ENCODE measurements at places on chromosomes 2 and 18.

- DNase-seq = no peak
Observed at GRCh38 chr2:134712299-134712698, 6.5 kb downstream of the TMEM163 start.

DNA sequence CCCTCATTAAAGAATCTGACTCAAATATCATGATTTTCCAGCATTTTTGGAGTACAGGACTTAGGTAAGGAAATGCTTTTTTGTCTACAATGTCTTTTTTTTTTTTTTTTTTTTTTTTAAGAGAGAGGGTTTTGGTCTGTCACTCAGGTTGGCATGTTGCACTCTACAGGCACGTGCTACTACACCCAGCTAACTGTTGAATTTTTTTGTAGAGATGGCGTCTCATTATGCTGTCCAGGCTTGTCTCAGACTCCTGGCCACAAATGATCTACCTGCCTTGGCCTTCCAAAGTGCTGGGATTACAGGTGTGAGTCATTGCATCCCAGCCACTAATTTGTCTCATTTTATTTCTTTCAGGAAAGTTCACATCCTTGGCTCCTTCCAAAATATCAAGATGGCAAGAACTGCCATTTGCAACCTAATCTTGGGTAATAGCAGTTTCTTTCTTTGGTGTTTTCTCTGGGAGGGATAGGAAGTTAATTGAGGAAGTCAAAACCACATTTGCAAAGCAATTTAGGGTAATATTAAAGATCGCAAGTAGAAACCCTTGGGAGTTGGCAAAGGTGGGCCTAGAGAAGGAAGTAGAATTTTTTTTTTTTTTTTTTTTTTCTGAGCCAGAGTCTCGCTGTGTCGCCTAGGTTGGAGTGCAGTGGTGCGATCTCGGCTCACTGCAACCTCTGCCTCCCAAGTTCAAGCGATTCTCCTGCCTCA lies 15.5 kb downstream of the PNO1 start:
- no peak for DNase-seq

GRCh38 chr2:134973241-134974138 lies 54.9 kb downstream of the CCNT2 start:
- DNase-seq = no peak

DNA sequence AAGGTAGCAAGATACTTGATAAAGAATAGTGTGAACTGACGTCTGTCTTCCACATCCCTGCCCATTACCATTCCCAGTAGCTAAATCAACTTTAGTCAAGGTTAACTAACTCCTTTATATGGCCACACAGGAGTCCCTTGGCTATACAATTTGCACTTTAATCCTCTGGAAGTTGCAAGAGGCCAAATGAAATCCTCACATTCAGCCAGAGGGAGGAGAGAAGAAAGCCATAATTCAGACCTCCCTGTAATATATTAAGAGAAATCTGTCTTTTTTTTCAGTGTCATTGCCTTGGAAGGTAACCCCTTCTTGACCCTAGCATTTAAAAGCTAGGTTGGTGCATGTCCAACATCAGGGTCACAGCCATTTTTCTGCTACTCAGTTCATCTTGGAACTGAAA lies 317.8 kb downstream of the NRXN1 start:
- DNase-seq = no peak

GRCh38 chr2:20633794-20634506 lies 16.9 kb downstream of the HS1BP3 start:
- DNase-seq = no peak

DNA sequence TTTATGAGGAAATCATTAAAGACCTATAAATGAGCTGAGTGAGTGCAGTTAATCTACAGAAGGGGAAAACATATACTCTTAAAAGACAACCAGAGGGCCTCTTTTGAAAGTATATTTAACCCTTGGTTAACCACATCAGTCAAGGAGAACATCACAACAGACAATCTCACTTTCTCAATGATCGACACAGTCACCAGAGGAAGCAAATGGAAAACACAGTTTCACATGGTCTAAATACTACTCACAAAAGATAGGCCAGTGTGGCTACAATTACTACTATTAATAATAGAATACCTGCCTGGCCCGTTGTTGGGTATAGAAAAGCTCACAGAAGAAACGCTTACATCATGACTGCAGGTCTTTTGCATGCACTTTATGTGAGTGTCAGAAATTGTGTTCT lies 426.2 kb downstream of the NCKAP5 start:
- no peak for DNase-seq

DNA sequence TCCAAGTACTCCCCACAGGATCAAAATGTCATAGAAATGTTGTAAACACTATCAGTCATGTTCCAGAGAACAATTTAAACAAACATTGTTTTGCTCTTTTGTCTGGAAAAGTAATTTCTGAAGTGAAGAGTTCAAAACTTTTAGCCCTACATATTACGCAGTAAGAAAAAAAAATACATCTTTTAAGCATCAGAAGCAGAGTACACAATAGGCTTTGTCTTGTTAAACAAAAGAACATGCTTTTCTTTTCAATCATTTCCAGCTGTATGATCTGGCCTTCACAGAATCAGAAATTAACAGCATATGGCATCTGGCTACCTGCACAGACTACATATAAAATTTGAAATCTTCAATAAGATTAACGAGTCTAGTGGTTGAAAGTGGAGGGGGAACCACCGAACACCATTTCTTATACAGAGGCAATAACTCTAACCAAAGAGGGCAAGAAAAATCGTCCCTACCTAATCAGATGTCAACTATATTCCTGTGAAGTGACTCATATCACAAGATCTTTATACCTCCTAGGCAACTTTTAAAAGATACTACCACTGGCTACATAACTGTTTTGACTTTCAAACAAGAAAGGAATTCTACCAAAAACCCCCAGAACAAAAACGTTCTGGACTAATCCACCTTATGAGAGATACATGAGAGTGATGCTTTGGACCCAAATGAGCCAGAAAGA lies 149.3 kb downstream of the EXOC6B start:
- no peak for DNase-seq

DNA sequence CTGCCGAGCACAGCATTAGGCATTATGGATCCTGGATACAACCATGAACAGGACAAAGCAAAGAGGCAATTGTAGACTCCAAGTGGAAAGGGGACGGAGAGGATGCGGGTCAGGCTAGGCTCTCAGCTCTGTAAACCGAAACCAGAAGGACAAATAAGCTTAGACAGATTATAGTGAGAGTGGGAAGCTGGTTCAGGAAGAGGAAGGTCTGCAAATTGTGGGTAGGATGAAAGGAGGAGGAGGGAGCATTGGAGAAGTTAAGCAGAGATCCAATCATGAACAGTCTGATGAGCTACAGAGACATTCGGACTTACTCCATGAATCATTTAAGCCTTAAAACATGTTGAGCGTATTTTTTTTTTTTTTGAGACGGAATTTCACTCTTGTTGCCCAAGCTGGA lies 3.0 kb downstream of the MSH6 start:
- no peak for DNase-seq

GRCh38 chr2:224807153-224807964 lies 91.2 kb upstream of the CCDC195 start:
- no peak for DNase-seq

- DNase-seq = no peak
Observed at GRCh38 chr18:73827801-73828200, 319.8 kb downstream of the FBXO15 start.

DNA sequence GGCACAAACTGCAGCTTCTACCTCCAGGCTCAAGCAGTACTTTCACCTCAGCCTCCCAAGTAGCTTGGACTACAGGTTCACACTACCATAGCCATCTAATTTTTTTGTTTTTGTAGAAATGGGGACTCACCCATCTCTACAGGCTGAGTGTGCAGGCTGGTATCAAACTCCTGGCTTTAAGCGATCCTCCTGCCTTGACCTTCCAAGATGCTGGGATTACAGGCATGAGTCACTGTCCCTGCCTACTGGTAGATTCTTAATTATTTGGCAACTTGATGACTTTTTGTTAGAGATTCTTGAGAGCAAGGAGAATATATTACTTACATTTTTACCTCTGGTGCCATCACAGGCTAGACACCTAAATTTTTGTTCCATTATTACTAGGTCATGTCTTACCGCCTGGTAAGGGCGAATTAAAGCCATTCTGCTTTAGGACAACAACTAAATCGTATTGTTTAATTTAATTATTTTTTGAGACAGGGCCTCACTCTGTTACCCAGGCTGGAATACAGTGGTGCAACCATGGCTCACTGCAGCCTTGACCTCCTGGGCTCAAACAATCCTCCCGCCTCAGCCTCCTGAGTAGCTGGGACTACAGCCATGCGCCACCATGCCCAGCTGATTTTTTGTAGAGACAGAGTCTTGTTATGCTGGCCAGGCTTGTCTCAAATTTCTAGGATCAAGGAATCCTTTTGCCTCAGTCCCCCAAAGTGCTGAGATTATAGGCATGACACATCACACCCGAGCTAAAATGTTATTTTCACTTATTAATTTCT lies 15.7 kb downstream of the DYNC1I2 start:
- DNase-seq = no peak

DNA sequence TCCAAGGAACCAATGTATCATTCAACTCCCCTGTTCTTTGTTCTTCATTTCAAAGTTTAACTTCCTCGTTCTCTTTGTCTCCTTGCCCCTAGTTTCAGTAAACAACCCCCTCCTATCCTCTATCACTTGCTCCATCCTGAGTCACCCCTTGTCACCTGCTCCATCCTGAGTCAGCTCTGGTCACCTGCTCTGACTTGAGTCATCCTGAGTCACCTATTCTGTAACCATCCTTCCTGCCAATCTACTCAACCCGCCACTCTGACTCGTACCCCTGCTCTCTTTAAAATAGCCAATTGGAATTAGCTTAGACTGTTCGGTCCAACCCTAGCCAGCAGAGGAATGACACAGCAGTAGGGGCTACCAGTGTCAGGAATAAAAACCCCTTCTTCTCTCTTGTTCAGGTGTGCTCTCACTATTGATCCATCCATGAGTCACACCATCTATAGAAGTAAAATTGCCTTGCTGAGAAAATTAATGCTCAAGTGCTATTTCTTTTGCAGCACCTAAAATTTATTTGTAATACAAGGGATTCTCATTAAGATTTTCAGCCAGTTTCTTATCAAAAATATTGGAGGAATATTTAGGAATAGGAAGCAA lies 326.8 kb downstream of the AKAIN1 start:
- no peak for DNase-seq

GRCh38 chr2:58911877-58912276 lies 670.8 kb upstream of the FANCL start:
- no peak for DNase-seq

GRCh38 chr2:117086943-117087250 lies 727.6 kb upstream of the DDX18 start:
- no peak for DNase-seq

- no peak for DNase-seq
Observed at GRCh38 chr2:201985728-201986462, 47.8 kb upstream of the FZD7 start.

GRCh38 chr2:144208924-144209323 lies 311.0 kb downstream of the ZEB2 start:
- no peak for DNase-seq

DNA sequence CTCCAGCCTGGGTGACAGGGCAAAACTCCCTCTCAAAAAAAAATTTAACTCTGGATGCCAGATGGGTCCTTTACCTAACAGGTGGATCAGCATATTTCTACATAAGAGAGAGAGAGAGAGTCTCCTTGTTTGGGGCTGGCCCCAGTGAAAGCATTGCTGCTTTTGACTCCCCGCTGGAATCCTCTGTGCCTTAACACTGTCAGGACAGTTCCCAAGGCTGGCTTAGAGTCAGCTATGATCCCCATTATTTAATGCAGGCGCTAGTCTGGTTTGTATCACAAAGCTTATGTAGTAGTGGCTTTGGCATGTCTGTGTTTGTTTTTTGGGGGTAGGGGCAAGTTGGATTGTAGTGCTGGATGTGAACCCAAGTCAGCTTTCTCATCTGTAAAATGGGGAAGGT lies 9.4 kb downstream of the INPP4A start:
- DNase-seq = no peak

- peak; percentile 67 for DNase-seq
Observed at GRCh38 chr18:12946549-12947284, 1.1 kb upstream of the SEH1L start.

GRCh38 chr2:2739231-2739795 lies 408.2 kb upstream of the MYT1L start:
- DNase-seq = no peak

GRCh38 chr2:176685908-176686307 lies 416.7 kb downstream of the MTX2 start:
- DNase-seq = no peak

DNA sequence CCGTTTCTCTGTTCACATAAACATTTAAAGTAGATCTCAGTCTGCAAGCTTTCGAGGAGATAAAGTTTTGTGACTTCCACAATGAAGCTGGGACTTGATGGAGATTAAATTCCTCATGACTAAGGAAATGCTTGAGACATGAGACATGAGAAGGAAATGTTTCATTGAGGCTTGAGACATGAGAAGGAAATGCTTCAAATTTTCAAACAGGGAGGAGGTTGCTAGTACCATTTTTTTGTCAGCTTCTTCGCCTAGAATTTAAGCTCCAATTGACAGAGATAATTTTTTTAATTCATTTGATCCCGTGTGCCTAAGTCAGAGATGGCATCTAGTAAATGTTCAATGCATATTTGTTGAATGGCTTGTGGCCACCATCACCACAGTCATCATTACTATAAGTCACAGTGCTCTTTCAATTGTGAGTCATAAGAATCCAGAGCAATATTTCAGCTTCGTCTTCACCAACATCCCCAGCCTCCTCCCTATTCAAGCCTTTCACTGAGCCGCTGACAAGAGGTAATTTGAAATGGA lies 543 bp upstream of the MARCHF4 start:
- no peak for DNase-seq

DNA sequence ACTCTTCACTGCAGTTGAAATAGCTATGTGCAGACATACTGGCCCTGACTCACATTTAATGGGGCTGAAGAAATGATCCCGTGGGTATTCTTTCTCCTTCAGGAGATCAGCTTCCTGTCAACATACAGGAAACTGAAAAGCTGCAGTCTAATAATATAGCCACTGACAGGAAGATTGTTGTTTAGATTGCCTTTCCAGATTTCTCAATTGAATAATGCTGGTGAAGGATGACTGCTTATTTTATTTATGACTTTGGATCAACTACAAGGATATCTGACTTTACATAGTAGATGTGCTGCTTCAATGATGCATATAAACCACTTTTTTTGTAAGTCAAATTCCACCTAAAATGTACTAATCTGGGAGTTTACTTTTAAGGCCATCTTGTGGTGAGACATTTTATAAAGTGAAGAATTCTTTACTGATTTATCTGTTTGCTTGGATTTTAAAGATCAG lies 93.4 kb upstream of the MAP4K3 start:
- DNase-seq = no peak

DNA sequence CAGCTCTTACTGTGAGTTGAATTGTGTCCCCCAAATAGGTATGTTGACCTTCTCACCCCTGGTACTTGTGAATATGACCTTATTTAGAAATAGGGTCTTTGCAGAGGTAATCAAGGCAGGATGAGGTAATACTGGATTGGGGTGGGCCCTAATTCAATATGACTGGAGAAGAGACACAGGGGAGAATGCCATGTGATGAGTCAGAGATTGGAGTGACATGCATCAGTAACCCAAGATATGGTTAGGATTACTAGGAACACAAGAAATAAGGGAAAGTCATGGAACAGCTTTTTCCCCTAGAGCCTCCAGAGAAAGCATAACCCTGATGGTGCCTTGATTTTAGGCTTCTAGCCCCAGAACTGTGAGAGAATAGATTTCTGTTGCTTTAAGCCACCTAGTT lies 37.0 kb upstream of the ATP5MC3 start:
- DNase-seq = no peak
